ENCODE measurements at places on chromosomes 7 and 10.
A peak's percentile ranks its signal among the peaks of the same experiment; 100 is the strongest.

DNA sequence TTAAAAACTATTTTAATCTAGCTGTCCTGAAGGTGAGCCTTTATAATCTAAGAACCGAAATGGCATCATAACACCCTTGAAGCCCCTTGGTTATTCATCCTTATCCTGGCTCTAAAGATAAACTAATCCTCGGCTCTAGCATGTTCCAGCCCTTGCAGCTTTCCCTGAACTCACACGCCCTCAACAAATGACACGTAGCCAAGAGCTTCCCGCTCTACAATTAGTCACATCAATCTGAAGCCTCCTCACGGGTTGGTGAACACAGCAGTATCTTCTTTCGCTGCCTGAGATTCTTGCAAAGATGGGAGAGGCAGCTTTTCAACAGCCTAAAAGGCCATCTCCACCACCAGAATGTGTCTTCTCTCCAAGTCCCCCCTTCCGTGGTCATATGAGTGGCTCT, 4.1 kb downstream of the FRMD4A start:
- no peak for DNase-seq

DNA sequence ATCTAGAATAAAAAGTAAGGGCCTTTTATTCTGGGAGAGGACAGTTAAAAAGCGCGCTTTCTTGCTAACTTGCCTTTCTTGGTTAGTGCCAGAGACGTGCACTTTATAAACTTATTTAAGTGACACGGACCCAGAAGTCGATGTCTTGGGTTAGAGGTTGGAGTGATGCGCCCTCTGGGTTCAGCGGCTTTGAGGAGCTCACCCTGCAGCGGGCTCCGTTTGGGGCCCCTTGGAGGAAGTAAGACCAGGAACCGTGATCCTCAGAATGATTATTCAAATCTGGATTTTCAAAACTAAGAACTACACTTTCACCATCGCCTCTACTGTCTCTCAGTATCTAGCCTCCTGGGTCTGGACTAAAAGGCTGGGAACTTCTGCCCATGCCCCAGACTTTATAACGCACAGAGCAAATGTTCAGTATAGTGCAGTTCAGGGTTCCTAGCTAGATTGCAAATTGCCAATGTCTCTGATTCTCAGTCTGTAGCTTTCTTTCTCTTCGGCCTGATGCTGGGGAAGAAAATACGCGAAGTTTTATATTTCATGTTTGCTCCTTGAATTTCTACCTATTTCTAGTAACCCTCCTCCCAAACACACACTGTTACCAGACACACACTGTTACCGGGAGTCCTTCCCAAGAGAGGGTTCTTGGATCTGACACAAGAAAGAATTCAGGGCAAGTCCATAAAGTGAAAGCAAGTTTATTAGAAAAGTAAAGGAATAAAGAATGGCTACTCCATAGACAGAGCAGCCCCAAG, 18.6 kb upstream of the SMO start:
- DNase-seq = peak; percentile 6

DNA sequence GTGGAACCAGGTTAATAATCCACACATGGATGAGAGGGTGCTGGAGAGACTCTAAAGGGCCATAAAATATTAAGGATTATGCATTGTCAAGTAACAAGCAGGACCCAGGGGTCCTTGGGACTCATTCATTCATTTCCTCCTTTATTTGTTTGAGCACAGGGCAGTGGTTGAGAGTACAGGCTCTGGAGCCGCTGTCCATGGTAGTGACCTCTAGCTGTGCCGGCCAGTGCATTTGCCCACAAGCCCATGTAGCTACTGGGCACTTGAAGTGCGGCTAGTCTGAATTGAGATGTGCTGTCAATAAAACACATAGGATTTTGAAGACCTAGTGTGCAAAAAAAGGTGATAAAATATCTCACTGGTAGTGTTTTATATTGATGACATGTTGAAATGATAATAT, 137.6 kb downstream of the C10orf105 start:
- DNase-seq = no peak

- peak; percentile 71 for DNase-seq
These were observed 3.6 kb downstream of the NPM3 start for GRCh38 chr10:101779544-101780186.

- DNase-seq = peak; percentile 35
These were observed 133.5 kb upstream of the PRSS58 start for GRCh38 chr7:142391191-142391992.

DNA sequence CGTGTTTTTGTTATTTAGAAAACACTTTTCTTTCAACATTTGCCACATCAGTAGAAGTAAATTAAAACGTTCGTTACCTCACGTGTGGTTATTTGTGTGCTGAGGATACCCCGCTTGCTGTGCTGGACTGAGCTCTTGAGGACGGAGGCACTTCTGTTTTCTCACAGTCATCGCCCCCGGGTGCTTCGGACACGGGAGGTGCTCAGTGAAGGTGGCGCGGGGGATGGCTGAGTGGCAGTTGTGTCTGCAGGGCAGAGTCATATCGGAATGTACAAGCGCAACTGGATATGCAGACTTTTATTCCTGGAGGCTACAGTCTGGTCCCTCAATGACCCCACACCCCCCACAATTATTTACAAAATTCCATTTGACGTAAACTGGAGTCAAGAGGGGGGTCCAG, 92.0 kb downstream of the DYNC2I1 start:
- DNase-seq = no peak

DNA sequence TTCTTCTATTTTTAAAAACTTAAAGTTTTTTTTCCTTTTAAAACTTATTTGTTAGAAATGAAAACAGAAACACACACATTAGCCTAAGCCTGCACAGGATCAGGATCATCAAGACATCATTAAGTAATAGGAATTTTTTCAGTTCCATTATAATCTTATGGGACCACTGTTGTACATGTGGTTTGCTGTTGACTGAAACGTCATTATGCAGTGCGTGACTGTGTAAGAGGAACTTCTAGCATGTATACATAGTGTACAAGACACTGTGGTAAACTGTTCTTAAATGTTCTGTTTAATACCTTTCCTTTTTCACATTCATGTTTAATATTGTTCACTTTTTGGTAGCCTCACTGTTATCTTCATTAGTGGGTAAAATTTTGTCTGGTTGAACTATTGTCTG, 12.1 kb downstream of the ENTPD7 start:
- no peak for DNase-seq

GRCh38 chr10:33776419-33777070, 442.1 kb upstream of the NRP1 start:
- DNase-seq = no peak

DNA sequence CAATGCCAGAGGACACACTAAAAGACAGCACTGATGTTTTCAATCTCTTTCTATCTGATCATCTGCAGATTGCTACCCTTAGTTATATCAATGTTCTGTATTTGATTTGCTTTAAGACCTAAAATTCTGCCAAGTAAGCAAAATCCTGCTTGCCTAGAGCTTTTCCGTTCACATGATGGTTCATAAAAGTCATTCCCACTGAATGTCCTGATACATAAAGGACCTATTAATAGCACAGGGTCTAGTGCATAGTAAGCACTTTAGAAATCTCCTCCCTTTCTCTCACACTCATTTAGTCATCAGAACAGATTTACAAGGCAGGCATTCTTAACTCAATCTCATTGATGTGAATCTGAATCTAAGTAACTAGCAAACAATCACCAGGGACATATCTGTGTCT, 68.8 kb downstream of the PCGF5 start:
- no peak for DNase-seq

- no peak for DNase-seq
These were observed 78.6 kb upstream of the SAMD8 start for GRCh38 chr10:75032813-75033212.

DNA sequence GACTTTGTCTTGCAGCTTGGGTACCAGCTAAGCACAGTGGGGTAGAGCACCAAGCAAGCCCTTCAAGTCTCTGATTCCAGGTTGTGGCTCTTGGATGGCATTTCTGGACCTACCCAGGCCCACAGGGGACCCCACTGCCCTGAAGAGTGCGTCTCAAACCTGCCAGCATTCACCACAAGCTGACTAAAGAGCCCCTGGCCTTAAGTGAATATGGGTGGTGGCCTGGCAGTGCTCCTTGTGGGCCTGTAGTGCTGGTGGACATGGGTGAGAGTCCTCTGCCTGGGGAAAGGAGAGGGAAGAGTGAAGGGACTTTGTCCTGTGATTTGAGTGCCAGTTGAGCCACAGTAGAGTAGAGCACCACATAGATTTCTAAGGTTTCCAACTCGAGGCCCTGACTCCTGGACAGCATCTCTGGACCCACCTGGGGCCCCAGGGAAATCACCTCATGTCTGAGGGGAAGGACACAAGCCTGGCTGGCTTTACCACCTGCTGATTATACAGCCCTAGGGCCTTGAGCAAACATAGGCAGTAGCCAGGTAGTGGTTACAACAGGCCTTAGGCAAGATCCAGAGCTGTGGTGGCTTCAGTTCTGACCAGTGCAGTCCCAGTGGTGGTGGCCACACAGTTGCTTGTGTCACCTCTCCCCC, 23.7 kb downstream of the GSDME start:
- no peak for DNase-seq

GRCh38 chr10:106967452-106967851, 197.1 kb downstream of the SORCS1 start:
- no peak for DNase-seq

DNA sequence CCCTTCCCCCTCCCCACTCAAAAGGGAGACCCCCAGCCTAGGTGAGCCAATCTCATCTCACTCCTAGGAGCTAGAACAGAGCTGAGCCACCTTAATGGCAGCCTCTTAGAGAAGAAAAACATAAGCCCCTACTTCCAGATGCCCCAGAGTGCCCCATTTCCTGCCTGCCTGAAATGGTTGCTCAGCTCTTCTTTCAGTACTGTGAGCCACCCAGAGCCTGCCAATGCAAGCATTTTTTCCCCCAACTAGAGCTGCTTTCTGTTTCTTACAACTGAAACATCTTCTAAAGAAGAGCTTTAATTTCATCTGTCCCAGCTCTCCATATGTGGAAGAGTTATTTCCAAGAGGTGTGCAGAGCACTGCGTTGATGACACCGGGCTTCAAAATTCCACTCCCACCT, 136.7 kb downstream of the PLPP4 start:
- no peak for DNase-seq

DNA sequence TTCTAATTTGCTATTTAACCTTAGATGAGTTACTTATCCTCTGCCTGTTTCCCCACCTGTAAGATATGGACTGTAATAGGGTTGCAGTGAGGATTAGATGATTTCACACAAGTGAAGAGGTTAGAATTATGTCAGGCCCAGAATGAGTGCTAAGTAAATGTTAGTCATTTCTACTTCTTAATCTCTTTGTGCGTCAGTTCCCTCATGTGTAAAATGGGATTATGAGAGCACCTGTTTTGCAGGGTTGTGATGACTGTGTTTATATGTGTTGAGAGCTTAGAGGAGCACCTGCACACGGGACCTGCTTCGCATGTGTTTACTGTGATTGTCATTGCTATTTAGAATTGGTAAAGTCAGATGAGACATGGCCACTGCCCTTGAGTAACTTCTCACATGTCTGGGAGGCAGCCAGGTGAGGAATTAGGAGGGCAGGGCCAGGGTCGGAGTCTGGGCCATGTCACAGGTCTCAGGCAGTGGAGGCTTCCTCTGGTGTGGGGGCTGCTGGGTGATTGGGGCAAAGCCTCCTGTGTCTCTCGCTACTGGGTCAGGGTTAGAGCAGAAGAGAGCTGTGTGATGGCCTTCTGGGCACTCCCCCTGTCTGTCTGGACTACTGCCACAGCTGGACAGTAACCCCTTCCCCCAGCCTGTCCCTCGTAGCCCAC, 106.7 kb downstream of the WDFY4 start:
- no peak for DNase-seq

- DNase-seq = peak; percentile 2
These were observed 163.2 kb downstream of the NOC3L start for GRCh38 chr10:94199565-94199964.

DNA sequence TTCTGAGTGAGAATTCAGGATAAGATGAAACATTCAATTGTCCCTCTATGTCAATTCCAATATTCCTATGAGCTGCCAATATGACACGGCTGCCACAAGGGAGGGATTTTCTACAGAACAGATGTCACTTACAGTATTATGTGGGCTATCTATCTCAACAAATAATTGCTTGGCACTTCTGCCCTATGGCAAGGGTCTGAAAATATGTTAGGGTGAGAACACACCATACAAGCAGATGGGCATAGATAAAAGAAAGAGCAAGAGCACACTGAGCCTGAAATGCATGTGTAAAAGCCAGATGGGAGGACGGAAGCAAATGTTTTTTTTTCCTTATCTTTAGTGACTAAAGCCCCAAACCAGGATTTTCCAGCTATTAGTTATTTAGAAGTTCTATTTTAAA, 70.1 kb upstream of the TFEC start:
- peak; percentile 8 for DNase-seq

GRCh38 chr10:30538086-30538485, 91.5 kb downstream of the LYZL2 start:
- DNase-seq = no peak

- no peak for DNase-seq
These were observed 135.7 kb downstream of the PKD1L1 start for GRCh38 chr7:47812429-47813136.

DNA sequence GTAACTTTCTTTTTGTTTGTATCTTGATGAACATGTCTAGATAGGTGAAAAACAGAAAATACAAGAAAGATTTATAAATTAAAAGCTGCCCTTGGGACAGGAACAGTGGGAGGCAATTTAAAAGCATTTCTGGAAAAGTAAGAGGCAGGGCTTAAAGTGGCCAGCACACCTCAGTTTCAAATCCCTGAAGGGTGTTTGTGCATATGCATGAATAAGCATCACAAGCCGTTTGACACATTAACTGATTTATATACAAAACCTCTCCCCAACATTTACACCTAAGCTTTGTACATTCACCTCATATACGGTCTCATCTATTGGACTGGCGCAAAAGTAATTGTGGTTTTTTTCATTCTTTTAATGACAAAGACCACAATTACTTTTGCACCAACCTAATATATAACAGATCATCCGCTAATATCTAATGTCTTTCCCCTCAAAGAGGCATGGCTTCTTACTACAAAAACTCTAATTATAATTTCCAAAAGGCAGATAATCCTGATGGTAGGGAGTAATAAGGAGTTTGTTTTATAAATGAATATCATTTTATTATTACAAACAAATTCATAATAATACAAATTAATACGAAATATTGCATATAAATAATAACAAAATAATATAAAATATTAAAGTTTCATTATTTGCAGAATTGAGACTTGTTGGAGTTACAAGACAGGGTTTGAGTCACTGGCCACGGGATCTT, 48.3 kb downstream of the LRGUK start:
- no peak for DNase-seq

GRCh38 chr7:151756076-151756731, 120.7 kb downstream of the PRKAG2 start:
- no peak for DNase-seq

DNA sequence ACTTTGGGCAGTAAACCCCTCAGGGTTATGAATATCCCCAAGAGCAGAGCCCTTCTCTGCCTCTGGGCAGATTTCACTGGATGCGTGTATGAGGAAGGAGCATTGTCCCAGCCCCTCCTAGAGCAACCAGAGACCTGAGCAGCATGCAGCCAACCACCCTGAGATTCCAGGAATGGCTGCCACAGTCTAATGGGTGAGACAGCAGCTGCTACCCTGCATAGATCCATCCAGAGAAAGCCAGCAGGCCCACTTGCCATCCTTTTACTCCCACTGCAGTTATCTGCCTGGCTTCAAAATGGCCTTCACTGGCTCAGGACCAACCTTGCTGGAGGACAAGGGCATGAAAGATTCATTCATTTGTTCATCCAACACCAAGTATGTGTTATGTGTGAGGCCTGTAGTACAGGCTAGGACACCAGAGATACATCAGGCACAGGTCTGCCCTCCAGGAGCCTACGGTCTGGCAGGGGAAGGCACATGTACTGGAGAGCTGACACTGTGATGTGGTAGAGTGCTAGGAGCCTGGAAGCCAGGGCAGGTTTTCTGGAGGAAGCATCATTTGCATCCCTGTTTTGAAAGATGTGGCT, 26.2 kb upstream of the C10orf105 start:
- no peak for DNase-seq

GRCh38 chr10:92242910-92243671, 47.8 kb downstream of the CPEB3 start:
- peak; percentile 63 for DNase-seq

Measured in hematopoietic multipotent progenitor cell treated with erythropoietin and hydrocortisone succinate and interleukin-3 and kit ligand, for 8 days (in vitro differentiated cells).